ENCODE measurements at places on chromosomes 5 and 9.

GRCh38 chr9:110414471-110414870, 76.8 kb upstream of the TXNDC8 start:
- H3K4me1 ChIP-seq, result no peaks in the 10 kb centered on the region
- H3K36me3 ChIP-seq, result no peaks in the 10 kb centered on the region
- no peak overlapping the region for H3K27ac ChIP-seq
- no peak overlapping the region for H3K4me3 ChIP-seq

DNA sequence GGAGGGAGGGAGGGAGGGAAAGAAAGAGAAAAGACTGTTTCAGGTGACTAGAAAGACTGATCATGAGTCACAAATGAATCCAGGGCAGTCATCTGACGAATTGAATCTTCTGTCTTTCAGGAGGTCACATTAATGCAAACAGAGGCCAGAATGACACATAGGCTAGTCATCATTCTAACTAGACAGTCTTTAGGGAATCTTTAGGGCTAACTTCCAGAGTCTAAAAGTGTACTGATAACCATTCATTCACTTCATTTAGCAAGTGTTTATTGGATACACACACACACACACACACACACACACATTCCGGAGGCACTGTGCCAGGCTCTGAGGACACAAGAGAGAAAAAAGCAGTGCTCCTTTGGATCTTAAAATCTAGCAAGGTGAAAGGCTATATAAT, 156.7 kb downstream of the EBF1 start:
- H3K27ac ChIP-seq, result no peak overlapping the region
- H3K4me1 ChIP-seq, result no peaks in the 10 kb centered on the region
- no peaks in the 10 kb centered on the region for H3K36me3 ChIP-seq
- H3K4me3 ChIP-seq, result no peak overlapping the region
- H3K27me3 ChIP-seq, result no peaks in the 10 kb centered on the region

- H3K4me1 ChIP-seq, result peaks cover 34% of the 10 kb centered on the region
- DNase-seq, result peak; percentile 84
- no peaks in the 10 kb centered on the region for H3K36me3 ChIP-seq
- no peak overlapping the region for H3K4me3 ChIP-seq
- peak overlapping the region; percentile 37 for H3K27ac ChIP-seq
- H3K27me3 ChIP-seq, result no peaks in the 10 kb centered on the region
Observed at GRCh38 chr5:81779125-81779915, 28.4 kb upstream of the SSBP2 start.

DNA sequence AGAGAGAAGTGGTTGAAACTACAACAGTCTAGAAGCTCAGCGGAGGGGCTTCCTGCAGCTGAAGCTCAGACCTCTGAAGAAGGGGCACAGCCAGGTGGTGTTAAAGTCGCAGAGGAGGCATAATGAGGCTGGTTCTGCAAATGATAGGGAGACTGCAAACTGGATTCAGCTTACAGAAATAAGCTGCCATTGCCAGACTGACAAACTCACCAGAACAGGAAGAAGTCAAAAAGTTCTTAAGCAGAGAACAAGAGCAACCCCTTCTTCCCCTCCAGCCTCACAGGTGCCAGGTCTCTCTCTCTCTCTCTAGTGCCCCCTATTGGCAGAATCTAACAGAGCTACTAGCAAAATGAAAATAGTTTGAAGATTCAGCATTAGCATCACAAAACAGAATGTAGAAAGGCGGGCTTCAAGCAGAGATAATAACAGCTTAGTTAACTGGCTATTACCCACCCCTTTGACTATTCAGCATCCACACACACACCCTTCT, 76.7 kb downstream of the GRAMD2B start:
- H3K4me3 ChIP-seq, result no peak overlapping the region
- no peaks in the 10 kb centered on the region for H3K27me3 ChIP-seq
- no peak for DNase-seq
- peaks cover 12% of the 10 kb centered on the region for H3K4me1 ChIP-seq

- peak overlapping the region; percentile 98 for H3K27ac ChIP-seq
- DNase-seq, result no peak
- peak overlapping the region; percentile 70 for H3K4me3 ChIP-seq
- no peaks in the 10 kb centered on the region for H3K27me3 ChIP-seq
- peaks cover under 1% of the 10 kb centered on the region for H3K36me3 ChIP-seq
Observed at GRCh38 chr9:92324889-92325268, 271 bp downstream of the NOL8 start.

- peaks cover 21% of the 10 kb centered on the region for H3K4me1 ChIP-seq
- H3K27me3 ChIP-seq, result no peaks in the 10 kb centered on the region
- DNase-seq, result no peak
- H3K27ac ChIP-seq, result no peak overlapping the region
- H3K4me3 ChIP-seq, result no peak overlapping the region
Observed at GRCh38 chr9:121550041-121550440, 50.4 kb upstream of the GGTA1 start.

GRCh38 chr9:116100711-116101121, 52.9 kb upstream of the PAPPA start:
- H3K27me3 ChIP-seq, result no peaks in the 10 kb centered on the region
- no peak overlapping the region for H3K4me3 ChIP-seq
- H3K36me3 ChIP-seq, result no peaks in the 10 kb centered on the region
- no peak for DNase-seq

- no peaks in the 10 kb centered on the region for H3K4me1 ChIP-seq
- DNase-seq, result no peak
- no peak overlapping the region for H3K4me3 ChIP-seq
- H3K36me3 ChIP-seq, result no peaks in the 10 kb centered on the region
- H3K27me3 ChIP-seq, result no peaks in the 10 kb centered on the region
Observed at GRCh38 chr9:270657-271237, 56.1 kb downstream of the DOCK8 start.

- peaks cover 20% of the 10 kb centered on the region for H3K4me1 ChIP-seq
- H3K27ac ChIP-seq, result no peak overlapping the region
- no peak for DNase-seq
- H3K27me3 ChIP-seq, result no peaks in the 10 kb centered on the region
Observed at GRCh38 chr9:98256756-98257155, 1.3 kb upstream of the TBC1D2 start.
